ENCODE measurements at places on chromosomes 4 and X.

- no peak for DNase-seq
Observed at GRCh38 chr4:120918788-120919187, 3.7 kb downstream of the PRDM5 start.

- no peak for DNase-seq
Observed at GRCh38 chr4:136763919-136764318, 768.4 kb downstream of the PCDH18 start.

DNA sequence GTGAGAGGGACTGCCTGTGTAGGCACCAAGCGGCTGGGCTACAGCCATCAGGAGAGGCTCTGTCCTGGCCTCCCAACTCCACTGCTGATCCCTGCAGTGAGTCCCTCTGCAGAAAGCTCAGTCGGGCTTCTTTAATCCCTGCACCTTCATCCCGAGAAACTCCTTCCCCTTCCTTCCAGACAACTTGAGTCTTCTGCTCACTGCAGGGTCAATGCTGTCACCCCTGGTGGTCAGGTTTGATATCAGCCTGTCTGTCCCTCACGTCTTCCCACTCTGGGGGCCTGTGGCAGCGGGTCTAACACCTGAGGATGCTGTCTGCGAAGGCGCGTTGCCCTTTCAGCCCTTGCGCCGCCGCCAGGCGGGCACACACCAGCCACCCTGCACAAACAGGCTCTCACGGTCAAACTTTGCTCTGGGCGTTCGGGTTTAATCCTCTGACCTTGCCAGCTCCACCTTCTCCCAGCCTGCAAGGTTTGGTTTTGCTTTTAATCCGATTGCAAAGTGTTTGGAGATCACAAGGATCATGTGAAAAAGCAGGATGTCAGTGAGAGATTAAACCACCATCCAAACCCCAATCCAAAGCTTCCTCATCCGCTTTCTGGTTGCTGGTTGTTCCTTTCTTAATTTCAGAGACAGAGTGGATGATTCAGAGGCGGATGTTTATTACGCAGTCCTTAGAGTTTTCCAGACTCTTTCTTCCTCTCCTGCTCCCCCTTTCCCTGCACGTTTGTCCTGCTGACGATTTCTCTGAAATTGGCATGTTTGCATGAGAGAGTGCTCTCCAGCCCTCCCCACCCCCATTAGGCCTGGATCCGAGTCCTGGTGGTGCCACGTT lies 74.8 kb upstream of the SLC34A2 start:
- DNase-seq: no peak

DNA sequence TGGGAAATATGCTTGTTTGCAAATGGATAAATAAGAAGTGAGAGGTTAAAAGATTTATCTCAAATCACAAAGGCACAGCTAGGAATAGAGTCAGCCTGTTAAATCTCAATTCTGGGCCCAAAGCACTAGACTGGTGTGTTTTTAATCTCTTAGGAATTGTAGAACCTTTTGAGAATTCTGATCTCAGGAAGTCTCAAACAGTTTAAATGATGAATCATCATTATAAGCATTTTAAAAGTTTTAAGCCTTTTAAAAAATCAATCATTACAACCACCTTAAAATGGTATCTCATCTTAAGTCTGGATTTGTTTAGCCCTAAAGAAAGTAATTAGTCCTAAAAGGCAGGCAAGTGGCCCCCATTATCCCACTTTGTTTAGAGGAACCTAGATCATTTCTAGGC lies 17.8 kb downstream of the DGKK start:
- no peak for DNase-seq

DNA sequence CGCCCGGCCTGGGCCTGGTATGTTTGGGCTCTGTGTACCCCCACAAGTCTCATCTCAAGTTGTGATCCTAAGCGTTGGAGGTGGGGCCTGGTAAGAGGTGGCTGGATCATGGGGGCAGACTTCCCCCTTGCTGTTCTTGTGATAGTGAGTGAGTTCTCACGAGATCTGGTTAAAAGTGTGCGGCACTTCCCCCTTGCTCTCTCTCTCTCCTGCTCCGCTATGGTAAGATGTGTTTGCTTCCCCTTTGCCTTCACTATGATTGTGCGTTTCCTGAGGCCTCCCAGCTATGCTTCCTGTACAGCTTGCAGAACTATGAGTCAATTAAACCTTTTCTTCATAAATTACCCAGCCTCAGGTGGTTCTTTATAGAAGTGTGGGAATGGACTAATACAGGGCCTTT lies 53.0 kb downstream of the CHST7 start:
- DNase-seq: no peak
